GF-D8 (cell line): ENCODE measurements at places on chromosomes 12 and 14.
A peak's percentile ranks its signal among the peaks of the same experiment; 100 is the strongest.

GRCh38 chr12:92473564-92473963 lies 229.2 kb upstream of the PLEKHG7 start:
- no peak for DNase-seq

DNA sequence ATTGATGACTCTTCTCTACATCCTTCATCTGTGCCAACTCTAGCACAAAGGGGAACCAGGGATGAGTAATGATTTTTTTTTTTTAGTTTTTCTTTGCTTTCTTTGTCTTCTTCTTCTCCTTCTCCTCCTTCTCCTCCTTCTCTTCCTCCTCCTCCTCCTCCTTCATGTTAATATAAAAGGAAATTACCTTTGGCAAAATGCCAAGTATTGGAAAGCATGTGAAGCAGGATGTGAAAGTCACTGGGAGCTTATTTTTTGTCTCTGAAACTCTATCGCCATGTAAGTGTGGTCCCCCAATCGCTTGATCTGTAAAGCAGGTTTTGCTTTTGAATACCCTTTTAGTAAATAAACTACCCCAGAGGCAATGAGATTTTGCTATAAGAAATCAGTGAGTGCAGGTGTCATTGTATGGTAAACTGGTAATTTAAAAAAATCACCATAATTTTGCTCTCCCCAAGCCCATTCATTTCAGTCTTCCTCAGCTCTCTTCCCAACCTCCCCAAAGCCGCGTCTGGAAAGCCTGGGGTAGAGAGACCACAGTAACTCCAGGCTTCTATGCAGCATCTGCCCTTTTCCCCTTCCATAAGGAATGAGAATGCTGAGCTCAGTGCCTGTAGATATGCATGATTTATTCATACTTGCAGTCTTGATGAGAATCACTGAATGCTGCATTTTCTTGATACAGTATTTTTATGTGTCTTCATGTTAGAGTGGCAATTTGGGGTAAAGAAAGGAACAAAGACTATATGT lies 388.7 kb downstream of the TMEM117 start:
- no peak for DNase-seq

GRCh38 chr12:27696864-27697564 lies 767 bp downstream of the REP15 start:
- no peak for DNase-seq

GRCh38 chr14:103206836-103207387 lies 83.7 kb downstream of the TNFAIP2 start:
- DNase-seq, result no peak

DNA sequence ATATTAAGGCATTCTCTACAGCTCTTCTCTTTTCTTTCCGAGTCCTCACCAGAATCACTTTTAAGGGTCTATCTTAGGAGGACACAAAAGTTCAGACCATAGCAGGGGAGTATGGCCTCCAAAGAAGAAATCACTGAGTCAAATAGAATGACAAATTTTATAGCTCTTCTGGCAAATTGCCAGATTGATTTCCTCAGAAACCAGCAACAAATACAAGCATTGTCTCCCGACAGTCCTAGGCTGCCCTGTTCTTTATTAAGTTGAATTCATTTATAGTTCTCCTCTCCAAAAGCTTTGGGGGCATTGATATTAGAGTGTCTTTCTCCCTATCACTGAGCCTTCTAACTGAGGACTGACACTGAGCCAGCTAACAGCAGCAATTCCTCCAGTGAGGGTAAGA lies 156.4 kb upstream of the FRMD6 start:
- DNase-seq, result no peak

GRCh38 chr14:96424109-96424989 lies 32.4 kb downstream of the AK7 start:
- peak; percentile 1 for DNase-seq
